ENCODE measurements at places on chromosomes 7 and 10.
A peak's percentile ranks its signal among the peaks of the same experiment; 100 is the strongest.

GRCh38 chr7:124713086-124713485 is 52.5 kb downstream of the GPR37 start:
- DNase-seq: no peak

DNA sequence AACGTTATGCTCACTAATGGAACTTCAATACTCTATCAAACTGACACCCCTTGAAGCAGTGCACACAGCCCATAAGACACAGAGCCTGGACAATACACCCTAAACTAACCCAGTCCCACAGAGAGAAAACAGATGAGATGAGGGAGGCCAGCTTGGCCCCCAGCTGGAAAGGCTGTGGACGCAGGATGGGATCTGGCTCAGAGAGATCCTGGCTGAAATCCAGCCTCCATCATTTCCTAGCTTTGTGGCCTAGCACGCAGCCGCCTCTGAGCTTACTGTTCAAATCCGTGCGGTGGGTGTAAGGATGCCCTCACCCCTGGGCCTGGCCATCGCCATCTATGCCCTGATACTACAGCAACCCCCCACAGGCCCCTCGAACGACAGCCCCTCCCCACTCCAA is 32.7 kb downstream of the SNX8 start:
- no peak for DNase-seq

GRCh38 chr7:94763268-94763667 is 107.3 kb upstream of the SGCE start:
- DNase-seq: no peak

GRCh38 chr7:82124445-82124844 is 319.1 kb downstream of the CACNA2D1 start:
- no peak for DNase-seq

DNA sequence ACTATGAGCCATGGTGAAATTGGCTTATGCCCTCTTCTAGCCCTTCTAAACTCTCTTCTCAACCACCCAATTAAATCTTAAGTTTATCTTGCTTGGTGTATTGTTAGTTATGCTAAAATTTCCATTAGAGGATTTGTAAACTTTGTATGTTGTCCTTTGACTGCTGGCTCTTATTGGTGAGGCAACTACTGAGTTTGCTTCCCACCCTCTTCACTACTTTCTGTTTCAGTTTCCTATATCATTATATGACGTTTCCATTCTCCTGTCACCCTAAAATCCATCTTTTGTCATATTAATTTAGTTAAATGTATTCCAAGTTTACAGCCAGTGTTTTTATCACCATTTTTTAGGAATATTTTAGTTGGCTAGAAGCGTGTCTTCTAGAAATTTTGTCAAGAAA is 80.9 kb upstream of the VWC2 start:
- no peak for DNase-seq

GRCh38 chr7:17600340-17600752 is 301.9 kb downstream of the AHR start:
- peak; percentile 98 for DNase-seq

- DNase-seq: no peak
Measured at GRCh38 chr7:1939434-1940401, 269.6 kb downstream of the ELFN1 start.

GRCh38 chr10:16919121-16919982 is 102.1 kb upstream of the RSU1 start:
- no peak for DNase-seq

GRCh38 chr10:121579656-121580055 is 18.6 kb downstream of the FGFR2 start:
- DNase-seq: no peak

DNA sequence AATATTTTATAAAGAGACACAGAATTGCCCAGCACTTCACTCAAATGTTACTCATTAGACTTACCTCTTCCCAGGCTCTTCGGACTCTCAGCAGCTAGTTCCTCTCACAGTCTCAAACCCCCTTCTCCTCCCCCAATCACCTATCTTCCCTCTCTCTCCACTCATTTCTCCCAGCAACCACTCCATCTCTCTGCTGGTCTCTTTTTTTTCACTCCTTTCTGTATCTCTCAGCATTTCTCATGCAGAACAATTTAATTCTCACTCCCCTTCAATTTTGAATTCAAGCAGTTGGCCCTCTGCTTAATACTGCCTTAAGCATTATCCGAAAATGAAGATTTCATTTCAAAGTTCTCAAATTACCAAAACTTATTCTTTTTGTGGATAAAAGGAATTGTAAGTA is 34.4 kb upstream of the CAV2 start:
- no peak for DNase-seq

DNA sequence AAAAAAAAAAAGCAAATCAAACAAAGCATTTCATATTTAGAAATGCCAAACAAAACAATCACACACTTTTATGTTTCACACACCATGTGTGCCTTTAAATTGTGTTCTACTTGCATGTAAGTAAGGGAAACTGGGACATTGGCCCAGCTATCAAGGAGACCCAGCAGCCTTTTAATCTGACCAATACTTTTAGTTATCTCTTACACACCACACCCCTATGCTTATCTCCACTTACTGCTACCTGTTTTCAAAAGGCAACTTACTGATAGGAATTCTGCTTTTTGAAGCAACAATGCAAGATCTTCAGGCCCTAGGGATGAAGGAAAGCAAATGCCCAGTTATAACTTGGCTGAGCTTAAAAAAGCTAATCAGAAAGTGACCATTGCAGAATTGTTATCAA is 1244.8 kb upstream of the SORCS1 start:
- DNase-seq: no peak

- no peak for DNase-seq
Measured at GRCh38 chr10:131889755-131890154, 11.1 kb upstream of the PPP2R2D start.

DNA sequence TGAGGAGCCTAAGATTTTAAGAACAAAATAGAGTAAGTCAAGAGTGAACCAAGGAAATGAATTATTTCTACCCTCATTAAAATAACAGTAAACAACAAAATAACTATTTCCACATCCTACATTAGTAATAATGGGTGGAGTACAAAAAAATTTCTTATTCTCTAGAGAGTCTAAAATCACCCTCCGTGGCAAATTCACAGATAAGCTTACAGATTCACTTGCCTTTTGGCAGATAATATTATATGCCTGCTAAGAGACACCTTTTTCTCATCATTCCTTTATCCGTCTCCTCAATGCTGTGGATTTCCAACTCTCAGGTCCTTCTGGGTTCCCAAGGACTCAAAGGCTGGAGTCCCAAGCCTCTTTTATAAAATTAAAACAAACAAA is 2.2 kb upstream of the EPC1 start:
- DNase-seq: no peak

DNA sequence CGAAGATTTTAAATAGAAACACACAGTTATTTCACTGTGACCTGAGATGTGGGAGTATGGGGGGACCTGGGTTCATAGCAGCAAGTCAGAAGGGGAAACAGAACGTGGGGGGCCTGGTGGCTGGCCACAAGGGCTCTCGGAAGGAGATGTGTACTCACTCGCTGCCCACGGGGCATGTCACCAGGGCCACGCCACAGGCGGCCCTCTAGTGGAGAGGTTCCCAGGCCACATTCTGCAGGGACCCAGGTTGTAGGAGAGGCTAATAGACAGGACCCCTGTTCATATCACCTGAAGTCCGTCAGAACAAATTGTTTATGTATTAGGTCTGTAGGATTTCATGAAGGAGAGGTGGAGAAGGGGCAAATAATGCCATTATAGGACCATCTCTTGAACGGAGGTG is 25.1 kb upstream of the SVOPL start:
- DNase-seq: no peak

DNA sequence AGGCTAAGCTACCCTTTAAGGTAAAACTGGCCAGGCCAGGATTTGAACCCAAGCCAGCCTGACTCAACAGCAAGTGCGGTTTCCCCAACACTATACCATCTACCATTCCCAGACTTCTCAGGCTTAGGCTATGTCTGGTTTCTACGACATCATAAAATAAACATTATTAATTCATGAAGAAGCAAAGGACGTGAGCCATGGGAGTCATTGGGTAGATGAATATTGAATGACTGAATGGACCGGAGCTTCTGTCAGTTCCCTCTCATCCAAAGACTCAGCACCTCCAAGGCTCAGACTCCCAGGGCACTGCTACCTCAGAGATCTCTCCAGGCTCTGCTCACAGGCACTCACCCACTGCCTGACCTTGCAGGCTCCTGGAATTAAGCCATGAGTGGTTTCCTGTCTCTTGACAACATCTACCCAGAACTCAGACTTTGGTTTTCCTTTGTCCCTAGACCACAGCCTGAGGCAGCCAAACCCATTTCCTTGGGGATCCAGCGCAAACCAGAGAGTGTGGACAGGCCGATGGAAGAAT is 64.6 kb upstream of the STEAP1B start:
- peak; percentile 86 for DNase-seq

DNA sequence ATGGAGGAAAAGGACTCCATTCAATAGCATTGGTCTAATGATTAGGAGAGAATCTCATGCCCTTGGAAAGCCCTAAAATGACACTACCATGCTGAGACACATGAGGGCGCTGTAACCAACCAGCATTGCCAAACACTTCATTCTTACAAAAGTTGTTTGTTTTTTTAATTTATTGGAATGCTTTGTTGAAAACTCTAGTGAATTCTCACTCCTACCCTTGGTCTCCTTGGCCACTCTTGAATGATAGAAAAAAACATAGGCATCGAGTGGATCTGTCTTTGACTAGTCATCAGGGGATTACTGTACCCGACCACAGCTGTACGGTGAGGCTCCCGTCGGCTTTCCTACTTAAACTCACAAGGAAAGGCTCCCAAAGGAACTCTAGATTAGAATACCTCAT is 29.3 kb upstream of the ADD3 start:
- DNase-seq: no peak

GRCh38 chr7:157908006-157908782 is 571.4 kb downstream of the DNAJB6 start:
- DNase-seq: no peak

- DNase-seq: no peak
Measured at GRCh38 chr7:30321882-30322192, 37.4 kb downstream of the ZNRF2 start.

DNA sequence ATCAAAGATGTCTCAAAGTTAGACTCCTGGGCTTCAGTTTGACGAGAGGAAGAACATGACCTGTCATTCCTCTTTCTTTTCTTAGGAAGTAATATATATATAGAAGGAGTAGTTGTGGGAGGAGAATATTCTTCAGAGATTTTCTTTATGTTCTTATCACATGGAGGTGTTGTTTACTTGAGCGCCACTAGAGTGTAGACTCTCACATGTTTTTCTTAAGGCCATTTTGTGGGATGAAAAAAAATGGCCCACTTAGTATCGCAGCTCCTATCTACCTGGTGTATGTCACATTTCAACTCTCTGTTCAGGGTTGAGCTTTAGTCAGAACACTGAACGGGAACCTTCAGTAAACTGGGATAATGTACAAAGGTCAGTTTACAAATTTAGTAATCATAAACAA is 645.2 kb downstream of the PHTF2 start:
- no peak for DNase-seq

GRCh38 chr10:78518224-78518623 is 484.6 kb downstream of the RPS24 start:
- no peak for DNase-seq

- peak; percentile 77 for DNase-seq
Measured at GRCh38 chr7:151425670-151426440, 14.1 kb downstream of the CRYGN start.

DNA sequence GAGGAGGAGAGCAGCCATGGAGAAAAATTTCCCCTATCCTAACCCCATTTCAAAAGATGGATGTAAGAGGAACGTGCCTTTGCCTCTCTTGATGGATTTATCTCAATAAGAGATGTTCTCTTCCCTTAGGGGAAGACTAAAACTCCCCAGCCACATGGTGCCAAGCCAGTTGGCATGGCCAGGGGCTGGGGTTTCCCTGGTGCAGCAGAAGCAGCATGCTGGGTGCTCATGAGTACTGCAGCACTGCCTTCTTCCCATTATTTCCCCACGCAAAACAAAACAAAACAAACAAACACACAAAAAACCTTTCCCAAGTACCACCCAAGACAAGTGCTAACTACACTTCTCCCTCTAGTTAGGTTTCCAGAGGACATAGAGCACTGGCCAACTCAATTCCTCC is 97.2 kb downstream of the DOCK4 start:
- DNase-seq: no peak

- no peak for DNase-seq
Measured at GRCh38 chr7:101906291-101907240, 89.1 kb downstream of the CUX1 start.

GRCh38 chr7:117190746-117191435 is 132.0 kb downstream of the WNT2 start:
- no peak for DNase-seq

DNA sequence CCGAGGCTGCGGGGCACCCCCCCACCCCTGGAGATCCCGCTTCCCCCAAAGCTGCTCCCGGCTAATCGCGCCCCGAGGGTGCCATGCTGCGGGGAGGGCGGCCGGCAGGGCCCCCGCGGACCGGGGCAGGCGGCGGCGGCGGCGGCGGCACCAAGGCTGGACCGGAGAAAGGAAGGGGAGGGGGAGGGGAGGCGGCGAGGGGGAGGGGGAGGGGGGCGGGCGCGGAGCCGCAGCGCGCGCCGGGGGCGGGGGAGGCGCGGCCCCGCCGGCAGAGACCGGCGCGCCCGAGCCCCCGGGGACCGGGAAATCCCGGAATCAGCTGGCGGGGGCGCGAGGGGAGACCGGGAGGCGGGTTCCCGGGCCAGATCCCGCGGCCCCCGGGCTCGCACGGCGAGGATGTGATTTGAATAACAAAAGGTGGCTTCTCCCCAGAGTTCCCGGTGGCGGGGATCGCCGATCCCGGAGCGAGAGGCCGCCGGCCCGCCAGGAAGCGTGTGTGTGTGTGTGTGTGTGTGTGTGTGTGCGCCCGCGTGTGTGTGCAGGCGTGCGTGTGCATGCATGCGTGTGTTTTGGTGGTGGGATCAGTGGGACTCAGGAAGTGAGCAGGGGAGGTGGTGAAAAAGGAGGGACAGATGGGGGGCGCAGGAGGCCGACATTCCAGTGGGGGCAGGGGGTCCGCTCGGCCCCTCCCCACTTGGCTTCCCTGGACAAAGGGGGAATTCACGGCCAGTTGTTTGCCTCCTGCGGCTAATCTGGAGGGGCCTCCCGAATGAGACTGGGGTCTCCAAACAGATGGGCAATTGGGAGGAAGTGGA is 99.5 kb downstream of the HIP1 start:
- DNase-seq: no peak

DNA sequence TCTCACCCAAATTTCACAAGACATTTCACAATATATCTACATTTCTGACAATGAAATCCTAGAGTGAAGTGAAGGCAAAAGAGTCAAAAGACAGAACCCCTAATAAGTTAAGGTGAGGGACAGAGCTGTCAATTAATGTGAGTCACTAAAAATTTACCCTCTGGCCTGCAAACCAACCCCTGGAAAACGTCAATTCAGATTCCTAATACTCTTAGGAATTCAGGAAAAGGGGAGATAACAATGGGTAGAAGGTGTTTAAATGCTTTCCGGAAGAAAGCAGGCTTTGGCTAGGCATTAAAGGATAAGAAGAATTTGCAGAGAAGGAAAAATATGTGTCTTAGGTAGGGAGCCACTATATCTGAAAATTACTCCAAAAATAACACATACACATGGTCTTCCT is 299.6 kb downstream of the INHBA start:
- DNase-seq: no peak

GRCh38 chr10:58963723-58964124 is 212.7 kb upstream of the PHYHIPL start:
- no peak for DNase-seq
